ENCODE measurements at places on chromosomes 6 and 20.

- no peak for DNase-seq
These were observed 6.5 kb downstream of the GFOD1 start for GRCh38 chr6:13480631-13481501.

DNA sequence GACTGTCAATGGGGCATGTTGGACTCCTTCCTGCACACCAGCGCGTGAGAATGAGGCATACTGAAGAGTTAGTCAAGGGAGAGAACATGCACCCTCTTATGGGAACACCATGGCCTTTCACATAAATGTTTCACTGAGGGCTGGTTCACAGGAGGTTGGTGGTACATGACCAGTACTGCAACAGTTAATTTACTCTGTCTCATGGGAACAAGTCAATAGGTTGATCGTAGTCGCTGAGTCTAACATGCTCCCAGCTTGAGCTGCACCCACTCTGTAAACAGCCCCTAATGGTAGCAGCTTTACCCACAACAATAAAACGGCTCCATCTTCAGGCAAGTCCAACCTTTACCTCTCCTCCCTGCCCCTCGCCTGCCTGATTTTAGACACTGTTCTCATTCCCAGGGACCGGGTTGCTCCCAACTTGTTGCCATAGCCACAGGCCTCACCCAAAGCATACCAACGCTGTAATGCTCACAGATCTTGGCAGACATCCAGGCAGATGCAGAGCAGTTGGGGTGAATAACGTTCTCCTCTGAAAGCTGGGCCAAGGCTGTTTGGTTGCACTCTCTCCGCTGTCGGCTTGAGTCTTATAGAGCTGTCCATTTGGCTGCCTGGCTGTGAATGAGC is 111.3 kb downstream of the LY86 start:
- DNase-seq = no peak

DNA sequence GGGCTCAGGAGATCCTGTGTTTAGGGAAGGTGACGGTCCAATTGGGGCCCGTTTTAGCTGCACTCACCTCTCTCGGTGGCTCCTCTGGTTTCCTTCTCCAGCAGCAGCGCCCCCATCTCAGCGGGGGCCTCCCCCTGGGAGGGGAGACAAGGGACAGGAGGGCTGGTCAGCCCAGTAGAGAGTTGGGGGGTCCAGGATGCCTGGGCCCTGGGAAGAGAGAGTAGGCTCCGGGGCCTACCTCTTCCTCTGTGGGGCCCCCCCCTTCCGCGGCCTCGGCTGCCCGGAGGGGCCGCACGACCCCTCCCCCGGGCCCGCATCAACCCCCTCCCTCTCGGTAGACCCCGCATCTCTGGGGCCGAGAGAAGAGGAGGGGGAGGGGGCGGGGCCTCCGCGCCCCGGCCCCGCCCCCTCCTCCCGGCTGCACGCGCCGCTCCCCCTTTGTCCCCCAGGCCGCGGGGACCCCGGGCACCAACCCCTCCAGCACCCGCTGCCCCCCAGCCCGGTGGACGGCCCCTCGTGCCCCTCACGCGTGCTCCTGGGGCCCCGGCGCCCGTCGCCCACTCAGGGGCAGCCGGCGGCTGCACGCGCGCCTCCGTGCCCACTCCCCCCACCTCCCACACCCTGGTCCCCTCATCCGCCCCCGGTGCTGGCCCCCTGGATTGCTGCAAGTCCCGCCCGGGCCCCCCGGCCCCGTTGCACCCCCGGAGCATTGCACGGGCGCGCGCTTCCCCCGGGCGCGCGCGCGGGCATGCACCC is 464 bp downstream of the EHMT2 start:
- no peak for DNase-seq

DNA sequence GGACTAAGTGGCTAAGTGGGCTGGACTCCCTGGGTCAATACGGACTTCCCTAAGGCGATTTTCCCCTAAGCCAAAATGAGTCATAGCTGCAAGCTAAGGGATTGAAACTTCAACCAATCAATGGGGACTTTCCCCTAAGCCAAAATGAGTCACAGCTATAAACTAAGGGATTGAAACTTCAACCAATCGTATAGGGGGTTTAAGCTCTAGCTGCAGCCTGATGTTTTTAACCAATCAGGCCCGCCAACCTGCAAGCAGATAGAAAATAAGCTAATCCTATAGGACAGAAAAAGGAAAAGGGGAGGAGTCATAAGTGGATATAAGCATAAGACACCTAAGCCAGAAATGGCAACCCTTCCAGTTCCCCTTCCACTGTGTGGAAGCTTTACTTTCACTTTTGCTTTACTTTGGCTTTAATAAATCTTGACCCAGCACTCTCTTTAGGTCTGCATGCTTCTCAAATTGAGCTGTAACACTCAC is 655.0 kb upstream of the HS3ST5 start:
- no peak for DNase-seq

GRCh38 chr6:37060195-37060559 is 54.7 kb downstream of the FGD2 start:
- no peak for DNase-seq

DNA sequence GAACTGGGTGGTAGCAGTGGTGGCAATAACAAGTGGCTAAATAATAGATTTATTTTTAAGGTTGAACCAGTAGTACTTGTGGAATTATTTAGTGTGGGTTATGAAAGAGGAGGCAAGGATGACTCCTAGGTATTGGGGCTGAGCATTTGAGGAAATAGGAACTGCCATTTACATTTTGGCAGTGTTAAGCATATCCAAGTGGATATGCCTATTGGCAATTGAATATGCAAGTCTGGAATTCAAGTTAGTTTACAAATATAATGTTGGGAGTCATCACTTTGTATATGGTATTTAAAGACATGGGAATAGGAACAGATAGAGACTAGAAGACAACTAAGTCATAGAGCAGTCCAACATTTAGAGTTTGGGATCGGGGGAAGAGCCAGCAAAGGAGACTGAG is 25.9 kb downstream of the PEX3 start:
- DNase-seq = no peak

GRCh38 chr6:98827295-98828159 is 6.8 kb upstream of the POU3F2 start:
- no peak for DNase-seq

DNA sequence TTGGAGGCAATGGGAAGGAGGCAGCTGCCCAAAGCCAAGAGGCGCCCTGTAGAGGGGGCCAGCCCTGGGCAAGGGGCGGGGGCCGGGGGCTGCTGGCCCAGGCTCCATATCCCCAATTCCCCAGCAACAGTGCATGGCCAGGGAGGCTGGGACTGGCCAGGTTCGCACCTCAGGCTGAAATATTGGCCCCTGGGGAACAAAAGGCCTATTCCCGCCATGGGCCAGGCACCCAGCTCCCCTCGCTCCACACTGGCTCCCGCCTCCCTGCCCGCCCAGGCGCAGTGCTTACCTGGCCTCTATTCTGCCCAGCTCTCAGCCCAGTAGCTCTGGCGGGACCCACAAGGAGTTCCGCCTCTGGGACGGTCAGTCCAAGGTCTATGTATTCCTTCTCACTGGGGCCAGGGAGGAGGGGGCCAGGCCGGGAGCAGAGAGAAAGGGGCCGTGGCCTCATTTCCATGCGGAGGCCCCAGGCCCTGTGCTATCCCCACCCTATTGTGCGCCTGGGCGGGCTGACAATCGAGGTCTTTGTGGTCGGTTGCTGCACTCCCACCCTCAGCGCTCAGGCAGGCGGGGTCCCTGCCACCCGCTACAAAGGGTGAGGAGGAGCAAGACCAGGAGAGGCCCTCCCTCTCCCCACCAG is 42.3 kb downstream of the YTHDF1 start:
- DNase-seq = no peak

DNA sequence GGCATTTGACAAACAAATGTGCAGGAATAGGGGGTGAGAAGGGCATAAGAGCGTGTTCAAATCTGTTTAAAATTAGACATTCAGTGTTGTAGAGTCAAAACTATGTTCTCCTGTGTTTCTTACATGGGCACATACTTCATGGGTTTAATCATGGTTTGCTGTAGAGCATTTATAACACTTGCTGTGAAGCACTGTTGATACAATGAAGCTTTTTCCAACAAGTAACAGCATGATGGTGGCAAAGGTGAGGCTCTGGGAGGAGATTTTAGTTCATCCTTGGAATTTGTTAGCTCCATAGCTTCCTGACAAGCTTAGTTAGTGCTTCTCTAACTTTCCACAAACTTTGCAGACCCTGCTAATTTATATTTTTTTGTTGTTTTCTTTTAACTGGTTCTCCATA is 900.7 kb downstream of the TFAP2A start:
- DNase-seq = no peak

DNA sequence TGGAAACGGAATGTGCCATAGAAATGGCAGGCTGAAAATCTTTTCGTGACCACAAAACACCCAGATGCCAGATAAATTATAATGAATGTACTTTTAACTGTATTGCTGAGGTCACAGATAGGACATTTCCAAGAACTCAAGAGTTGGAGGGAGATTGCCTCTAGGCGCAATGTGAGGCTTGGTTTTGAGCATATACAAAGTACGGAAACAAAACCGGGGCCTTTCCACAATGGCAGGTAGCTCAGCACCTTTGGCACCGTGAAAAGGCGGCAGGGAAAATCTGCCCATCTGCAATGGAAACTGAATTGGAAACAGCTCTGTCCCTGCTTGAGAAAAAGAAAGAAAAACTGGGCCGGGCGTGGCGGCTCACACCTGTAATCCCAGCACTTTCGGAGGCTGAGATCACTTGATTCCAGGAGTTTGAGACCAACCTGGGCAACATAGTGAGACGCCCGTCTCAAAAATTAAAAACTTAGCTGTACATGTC is 10.5 kb upstream of the C20orf144 start:
- DNase-seq = no peak

GRCh38 chr6:157966589-157966977 is 15.1 kb upstream of the SYNJ2 start:
- no peak for DNase-seq

- DNase-seq = no peak
These were observed 113.7 kb upstream of the BCLAF1 start for GRCh38 chr6:136403110-136403980.

DNA sequence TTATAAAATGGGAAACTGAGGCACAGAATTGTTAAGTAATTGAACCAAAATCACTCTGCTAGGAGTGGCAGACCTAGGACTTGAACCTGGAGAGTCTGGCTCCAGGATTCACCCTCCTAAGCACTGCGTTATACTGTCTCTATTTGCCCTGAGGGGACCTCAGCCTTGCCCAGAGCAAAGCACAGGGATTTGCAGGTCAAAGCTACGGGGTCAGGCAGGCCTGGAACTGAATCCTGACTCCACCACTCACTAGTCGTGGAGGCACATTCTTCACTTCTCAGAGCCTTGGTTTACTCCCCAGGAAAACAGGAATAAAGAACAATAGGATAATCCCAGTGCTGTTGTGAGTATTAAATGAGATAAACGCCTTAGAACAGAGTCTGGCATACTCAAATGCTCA is 19.4 kb downstream of the KCNK15 start:
- no peak for DNase-seq

DNA sequence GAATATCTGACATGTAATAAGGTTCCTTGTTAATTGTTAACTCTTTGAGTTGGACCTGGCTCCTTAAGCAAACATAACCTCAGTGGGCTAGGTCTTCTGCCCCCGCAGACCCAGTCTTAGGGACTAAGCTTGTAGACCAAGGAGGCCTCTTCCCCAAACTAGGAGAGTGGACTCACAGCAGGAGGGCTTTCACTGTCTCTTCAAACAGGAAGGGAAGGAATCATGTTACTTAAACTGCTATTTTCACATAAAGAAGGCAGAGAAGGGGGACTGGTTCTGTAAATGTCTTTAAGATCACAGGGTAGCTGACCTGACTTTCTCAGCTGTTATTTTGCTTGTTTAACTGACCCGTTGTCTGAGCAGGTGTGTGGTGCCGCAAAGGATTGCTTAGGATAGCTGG is 34.9 kb upstream of the PRDM1 start:
- DNase-seq = no peak

GRCh38 chr6:78598966-78599365 is 268.4 kb upstream of the IRAK1BP1 start:
- no peak for DNase-seq

GRCh38 chr6:149328083-149328482 is 10.6 kb downstream of the TAB2 start:
- DNase-seq = no peak

DNA sequence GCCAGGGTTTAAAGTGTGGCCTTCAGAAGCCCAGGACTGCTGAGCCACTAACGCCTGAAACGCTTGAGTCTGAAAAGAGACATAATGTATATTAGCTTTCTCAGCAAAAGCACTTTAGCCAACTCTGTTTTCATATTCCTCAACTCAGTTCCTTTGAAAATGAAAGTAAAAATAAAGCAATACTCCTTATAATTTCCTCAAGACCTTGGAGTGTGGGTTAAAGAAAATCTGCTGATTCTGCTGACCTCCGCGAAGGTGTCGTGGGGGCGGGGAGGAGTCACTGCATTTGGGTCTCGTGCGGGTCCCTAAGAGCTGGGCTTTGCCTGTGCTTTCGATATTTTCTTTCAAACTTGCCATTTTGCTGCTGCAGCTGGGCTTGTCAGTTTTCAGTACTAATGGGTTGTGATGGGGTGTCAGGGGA is 142.2 kb upstream of the ARID1B start:
- DNase-seq = no peak
